Stimulated activated CD8-positive, alpha-beta memory T cell treated with anti-CD3 and anti-CD28 coated beads, Interleukin-4, amount 100 ng/mL, for 1 hour (primary cell): ENCODE measurements at places on chromosomes 12 and 14.

DNA sequence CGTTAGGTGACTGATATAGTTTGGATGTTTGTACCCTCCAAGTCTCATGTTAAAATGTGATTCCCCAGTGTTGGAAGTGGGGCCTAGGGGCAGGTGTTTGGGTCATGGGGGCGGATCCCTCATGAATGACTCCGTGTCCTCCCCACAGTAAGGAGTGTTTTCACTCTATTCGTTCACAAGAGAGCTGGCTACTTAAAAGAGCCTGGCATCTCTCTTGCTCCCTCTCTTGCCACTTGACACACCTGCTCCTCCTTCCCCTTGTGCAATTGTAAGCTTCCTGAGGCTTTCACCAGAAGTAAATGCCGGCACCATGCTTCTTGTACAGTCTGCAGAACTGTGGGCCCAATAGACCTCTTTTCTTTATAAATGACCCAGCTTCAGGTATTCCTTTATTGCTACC, 2.6 kb downstream of the IFI27L2 start:
- DNase-seq: no peak

DNA sequence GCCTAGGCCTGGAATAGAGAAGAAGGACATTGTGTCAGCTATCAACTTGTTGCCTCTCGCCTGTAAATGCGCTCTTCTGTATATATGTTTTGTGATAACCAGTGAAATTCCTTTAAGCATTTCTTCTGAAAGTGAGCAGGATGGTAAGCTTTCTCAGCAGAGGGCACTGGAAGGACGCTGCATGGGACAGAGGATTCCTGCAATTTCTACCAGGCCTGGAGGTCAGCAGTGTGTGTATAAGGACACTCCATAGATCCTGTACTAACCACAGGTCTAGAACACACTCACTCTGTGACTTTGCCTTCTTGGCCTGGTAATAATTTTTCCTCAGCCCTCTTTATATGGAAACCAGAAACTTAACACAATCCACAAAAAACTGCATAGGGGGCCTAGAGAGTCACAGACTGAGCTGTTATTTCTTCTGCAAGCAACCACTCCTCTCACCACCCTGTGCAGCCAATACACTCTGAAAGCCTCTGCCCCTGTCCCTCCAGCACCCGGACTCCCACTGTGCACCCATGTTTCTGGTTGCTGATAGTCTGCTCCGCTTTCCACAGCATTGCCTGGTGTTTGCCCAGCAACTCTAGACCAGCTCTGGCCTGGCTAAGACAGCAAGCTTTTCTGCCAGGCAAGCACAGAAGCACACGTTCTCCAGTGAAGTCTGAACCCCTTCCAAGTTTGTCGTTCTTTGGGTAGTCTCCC, 94.0 kb upstream of the RMST start:
- no peak for DNase-seq

DNA sequence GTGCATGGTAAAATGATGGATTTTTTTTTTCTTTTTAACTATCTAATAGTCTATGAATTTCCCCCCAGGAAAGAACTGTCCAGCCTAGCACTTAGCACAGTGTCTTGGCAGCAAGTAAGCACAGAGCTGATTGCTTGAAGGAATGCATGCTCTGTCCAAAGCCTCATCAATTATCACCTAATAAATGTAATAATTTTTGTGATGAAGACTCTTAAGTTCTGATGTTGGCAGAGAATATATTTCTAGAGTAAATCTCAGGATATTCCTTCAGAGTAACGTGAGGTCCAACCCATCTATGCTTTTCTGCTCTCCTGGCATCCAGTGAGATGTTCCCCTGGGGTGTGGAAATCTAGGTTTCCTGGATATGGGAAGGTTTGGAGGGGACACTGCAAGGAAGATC, 152.4 kb downstream of the TMX1 start:
- no peak for DNase-seq

GRCh38 chr12:57909611-57910010, 31.8 kb upstream of the ATP23 start:
- no peak for DNase-seq

DNA sequence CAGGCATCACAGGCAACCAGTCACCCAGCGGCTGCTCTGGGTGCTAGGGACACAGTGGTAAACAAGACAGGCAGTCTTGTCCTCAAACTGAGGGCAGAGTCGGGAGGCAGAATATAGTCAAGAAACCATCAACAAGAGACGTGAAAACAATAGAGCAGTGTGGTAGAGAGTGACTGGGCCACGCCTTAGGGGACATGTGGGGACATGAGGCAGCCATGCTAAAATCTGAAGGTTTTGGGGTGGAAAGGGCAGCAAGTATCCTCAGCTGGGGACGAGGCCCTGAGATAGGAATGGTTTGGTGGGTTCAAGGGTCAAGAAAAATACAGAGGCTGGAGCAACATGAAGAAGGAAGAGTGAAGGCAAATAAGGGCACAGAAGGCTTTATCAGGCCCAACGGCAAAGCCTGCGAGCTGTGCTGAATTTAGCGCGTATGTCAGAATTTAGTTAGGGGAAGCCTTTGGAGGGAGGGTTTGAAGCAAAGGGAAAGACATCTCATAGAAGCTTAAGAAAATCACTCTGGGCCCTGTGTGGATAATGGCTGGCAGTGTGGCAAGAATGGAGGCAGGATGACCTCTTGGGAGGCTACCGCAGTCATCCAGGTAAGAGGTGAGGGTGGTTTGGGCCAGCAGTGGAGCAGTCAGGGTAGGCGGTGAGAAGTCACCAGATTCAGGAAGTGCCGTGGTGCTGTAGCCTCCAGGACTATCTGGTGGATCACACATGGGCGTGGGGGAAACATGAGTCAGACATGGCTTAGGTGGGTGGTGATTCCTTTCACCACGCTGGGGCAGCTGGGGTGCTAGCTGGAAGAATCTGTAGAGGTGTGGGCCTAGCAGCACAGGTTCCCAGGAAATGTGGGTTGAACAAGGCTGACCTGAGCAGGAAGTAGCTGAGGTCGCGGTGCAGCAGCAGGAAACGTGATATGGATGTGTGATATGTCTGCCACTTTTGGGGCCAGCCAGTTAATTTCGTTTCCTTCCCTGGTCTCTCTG, 3.0 kb downstream of the EVL start:
- DNase-seq: peak; percentile 80

GRCh38 chr12:96132819-96133218, 61.4 kb upstream of the ELK3 start:
- DNase-seq: no peak
